ENCODE measurements at places on chromosomes 5 and 9.

DNA sequence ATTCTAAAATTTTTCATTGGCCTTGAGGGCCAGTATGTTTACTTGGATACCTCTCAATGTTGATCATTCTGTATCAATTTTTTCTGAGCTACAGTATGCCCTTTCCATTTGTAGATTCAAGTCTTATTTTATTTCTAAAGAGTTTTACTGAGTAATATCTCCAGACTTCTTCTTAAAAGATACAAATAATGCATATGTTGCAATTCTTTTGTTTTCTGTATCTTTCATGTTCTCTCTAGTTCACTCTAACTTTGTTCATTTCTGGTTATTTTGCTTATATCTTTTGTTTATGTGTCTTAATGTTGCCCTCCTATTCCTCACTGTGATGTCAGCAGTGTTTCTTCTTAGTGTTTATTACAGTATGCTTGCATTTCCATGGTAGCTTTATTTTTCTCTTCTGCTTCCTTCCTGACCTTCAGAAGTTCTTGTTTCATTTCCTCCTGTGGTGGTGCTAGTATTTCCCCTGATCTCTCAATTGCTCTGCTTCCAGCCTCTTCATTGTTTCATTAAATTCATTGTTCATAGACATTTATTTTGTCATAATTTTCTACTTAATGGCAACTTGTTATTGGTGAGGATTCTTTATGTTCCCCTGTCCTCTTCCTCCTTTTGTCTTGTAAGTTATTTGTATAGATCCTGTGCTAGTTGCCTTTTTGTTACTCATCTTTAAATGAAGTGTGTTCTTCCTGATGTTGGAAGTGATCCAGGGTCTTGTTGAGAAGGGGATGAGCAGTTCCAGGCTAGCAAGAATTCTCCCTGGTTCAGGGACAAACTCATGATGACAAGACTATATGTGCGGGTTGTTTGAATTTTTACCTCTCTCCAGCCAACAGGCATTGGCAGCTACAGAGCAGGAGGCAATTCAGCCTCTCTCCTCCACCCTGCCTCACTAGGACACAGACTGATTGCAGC lies 160.8 kb downstream of the DEPDC1B start:
- DNase-seq, result no peak

GRCh38 chr9:119332522-119332921 lies 36.7 kb downstream of the BRINP1 start:
- no peak for DNase-seq

- DNase-seq, result no peak
These were observed 112.3 kb downstream of the VCAN start for GRCh38 chr5:83583859-83584258.

DNA sequence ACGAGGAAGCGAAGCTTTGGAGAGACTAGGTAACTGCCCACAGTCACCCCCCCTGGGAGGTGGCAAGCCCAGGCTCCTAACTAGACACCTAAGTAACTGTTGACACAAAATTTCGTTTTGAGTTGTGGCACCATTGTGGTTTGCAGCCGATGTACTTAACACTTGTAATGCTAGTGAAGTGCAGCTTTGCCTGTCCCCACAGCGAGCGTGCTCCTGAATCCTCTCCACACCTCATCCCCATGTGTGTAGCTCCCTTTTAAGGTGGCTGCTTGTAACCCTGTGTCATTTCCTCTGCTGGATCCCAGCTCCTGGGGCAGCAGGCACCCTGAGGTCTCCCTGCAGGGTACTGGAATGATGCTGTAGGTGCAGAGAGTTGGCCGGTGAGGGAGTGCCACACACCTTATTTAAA lies 114.9 kb downstream of the TRIO start:
- no peak for DNase-seq

DNA sequence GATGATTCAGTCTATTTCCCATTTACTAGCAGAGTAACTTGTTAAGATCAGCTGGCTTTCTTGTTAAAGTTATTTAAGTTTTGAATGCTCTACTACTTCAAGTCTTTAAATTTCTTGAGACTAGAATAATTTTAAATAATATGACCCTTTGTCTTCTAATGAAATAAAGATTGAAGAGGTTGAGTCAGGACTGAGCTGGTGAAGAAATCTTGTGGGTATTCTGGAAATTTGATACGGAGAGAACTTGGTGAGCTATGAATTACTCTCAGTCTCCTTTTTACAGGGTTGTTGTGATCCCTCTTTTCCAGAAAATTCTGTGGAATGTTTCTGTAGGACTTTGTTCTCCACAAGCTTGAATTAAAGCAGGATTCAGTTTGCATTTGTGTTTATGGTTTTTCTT lies 29.3 kb downstream of the RNF20 start:
- DNase-seq, result no peak

- DNase-seq, result peak; percentile 7
These were observed 55.3 kb downstream of the FYB1 start for GRCh38 chr5:39164016-39164415.

DNA sequence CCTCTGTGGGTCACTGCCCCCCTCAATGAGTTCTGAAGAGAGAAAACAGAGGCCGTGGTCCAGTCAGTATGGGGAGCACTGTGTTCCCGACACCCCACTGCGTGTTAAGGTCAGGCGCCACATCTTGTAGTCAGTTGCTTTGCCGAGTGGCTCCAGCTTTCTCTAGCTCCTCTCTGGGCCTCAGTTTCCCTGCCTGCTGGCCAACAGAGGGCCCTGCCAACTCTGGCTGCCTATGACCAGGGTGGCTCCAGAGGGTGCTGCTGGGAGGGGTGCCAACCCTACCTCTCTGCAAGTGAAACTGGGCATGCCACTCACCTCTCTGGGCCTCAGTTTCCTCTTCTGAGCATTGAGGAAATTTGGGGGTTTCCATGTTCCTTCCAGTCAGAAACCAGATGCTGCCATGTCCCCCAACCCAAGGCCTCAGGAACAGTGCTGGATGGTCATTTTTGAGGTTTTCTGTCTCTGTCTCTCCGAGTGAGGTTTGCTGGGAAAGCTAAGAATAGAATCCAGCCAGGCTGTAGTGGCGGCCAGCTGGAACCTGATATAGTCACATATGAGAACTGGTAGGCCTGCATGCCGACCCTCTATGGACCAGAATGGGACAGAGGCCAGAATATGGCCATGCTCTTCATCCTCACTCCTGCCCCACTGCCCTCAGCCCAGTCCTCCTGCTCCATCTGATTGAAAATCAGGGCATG lies 132.1 kb downstream of the PHF2 start:
- no peak for DNase-seq

GRCh38 chr5:56492812-56493211 lies 259.7 kb upstream of the ANKRD55 start:
- no peak for DNase-seq

DNA sequence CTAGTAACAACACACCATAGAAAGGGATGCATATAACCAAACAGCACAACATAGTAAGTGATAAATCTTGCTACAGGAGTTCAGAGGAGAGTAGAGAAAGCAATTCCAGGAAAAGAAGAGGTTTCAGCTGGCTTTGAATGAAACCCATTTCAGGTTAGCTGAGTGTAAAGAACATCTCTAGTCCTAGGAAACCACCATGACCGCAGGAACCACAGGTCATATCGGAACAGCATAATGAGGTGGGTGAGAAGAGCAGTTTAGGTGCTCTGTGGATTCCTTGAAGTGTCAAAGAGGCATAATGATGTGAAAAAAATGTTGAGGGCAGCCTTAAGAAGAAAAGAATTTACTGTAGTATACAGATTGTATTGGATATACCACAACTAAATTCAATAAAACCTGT lies 507.5 kb downstream of the MTRR start:
- no peak for DNase-seq

GRCh38 chr9:132241840-132242620 lies 80.2 kb downstream of the NTNG2 start:
- DNase-seq, result no peak

- DNase-seq, result no peak
These were observed 59.5 kb upstream of the EQTN start for GRCh38 chr9:27356446-27356845.

DNA sequence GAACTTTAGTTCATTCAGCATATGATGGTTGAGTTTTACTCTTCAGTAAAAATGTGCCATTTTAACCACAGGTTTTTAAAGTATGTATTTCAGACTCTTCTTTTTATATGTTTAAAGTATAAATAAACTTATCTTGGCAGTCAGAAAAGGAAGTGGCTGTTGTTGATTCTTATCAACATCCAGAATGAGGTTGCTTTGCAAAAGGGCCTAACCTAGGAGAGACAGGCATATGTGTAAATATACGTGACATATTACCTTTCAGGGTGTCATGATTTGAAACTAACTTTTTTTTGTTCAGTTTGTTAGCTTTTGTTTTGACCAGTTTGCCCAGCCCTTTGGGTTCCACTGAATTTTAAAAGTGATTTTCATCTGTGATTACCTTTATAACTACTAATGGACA lies 7.4 kb downstream of the SMARCA2 start:
- no peak for DNase-seq

DNA sequence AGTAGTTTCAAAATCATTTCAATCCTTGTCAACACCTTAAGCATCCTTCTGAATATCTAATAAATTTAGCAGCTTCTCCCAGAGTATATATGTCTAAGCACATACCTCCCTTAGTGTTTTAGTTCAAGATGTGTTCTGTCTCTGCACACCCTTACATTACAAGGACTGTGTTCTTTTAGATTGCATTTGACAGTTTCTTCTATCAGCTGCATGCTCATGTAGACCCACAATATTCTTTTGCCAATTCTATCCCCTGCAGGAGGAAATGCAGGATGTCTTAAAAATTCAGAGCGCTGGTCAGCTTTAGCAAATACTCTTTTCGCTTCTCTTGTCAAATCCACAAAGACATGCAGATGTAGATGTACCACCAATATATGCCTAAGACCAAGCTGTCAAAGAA lies 145.8 kb upstream of the SLC30A5 start:
- no peak for DNase-seq

GRCh38 chr9:6090277-6091210 lies 75.1 kb upstream of the RANBP6 start:
- peak; percentile 35 for DNase-seq

GRCh38 chr9:6428940-6429889 lies 16.2 kb downstream of the UHRF2 start:
- DNase-seq, result peak; percentile 6

GRCh38 chr9:94228616-94229015 lies 30.5 kb upstream of the ZNF169 start:
- no peak for DNase-seq

GRCh38 chr5:124706051-124706450 lies 40.4 kb downstream of the ZNF608 start:
- no peak for DNase-seq

DNA sequence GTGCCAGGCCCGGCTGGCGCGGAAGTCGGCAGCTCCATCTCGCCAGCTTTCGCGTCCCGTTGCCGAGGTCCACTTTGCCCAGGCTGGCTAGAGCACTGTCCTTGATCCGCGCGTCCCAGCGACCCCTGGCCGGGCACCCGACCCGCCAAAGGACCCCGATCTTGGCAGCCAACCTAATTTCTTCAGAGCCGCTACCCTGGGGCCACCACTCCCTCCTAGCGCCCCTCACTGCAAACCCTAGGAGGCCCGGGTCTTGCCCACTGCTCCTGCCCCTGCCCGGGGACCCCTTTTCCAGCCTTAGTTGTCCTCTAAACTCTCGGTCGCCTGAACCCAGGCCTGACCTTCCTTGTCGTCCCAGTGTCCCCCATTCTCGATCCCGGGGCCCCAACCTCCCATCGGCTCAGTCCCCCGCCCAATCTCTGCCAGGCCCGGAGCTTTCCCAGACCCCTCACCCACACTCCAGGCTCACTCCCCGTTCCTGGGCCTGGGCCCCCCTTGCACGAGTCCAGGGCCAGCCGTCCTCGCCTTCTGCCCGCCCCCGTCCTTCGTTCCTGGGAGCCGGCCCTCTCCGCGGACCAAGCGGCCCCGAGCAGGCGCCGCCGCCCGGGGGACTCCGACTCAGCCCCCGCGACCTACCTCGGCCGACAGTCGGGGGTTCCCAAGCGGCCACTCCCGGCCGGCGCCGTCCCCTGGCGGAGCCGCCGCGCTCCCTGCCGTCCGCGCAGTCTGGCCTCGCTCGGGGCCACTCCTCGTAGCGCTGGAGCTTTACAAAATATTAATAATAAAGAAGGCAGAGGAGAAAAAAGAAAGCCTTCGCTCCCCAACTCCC lies 701 bp upstream of the LMX1B start:
- no peak for DNase-seq

DNA sequence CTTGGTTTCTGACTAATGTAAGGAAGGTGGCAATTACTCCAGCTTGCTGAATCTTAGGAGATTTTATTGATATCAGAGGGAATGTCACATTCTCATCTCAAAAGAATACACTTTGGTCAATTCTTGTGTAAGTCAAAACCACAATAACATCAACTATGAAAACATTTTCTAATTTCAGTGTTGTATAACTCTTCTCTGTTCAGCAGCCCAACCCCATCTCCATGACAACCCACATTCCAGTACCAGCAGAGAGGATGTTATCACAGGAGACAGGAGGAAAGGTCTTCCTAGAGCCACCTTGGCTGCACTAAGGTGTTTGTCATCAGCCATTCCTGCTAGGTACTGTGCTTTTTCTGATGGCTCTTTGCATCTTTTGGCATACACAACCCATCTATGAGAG lies 529.1 kb upstream of the BRINP1 start:
- no peak for DNase-seq

DNA sequence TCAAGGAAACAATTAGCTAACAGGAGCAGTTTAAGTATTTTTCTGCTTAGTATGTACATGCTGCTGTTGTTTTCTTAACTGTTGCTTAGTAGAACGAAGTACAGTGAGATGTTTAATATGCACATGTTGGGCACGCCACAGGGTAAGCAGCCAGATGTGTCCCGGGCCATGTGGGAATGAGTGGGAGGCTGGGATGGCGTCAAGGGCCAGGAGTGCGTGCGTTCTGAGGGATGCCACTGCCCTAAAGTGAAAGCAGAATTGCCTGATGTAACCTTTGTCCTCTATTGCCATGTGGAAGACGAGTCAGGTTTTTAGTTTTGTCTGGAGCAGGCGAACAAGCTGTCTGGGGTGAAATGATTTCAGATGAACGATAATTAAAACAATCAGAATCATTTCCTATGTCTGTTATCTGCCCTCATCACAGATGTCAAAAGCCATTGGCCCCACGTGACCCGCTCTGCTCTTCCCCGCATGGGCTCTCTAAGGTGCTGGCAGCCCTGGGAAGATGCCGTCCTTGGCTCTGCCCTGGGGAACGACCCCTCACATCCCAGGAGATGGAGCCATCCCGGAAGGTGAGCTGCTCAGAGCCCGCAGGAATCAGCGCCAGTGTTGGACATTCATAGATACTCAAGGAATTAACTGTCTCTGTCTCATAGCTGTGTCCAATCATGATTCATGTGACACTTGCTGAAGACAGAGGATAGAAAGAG lies 356.6 kb upstream of the IRX4 start:
- no peak for DNase-seq

DNA sequence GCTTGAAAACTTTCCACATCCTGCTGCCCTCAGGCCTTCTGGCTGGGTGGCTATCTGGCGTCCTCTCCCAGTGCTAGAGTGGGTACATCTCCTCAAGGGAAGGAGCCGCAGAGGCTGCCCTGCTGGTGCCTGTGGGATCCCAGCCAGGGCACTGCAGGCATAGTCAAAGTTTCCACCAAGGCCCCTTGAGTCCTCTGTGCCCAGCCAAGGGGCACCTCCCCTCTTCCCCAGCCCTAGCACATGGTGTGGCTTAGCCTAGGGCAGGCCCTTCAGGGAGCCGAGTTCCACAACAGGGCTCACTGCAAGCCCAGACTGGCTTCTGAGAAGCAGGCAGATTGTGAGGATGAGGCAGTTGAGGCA lies 103.2 kb downstream of the RGS3 start:
- no peak for DNase-seq

GRCh38 chr9:34986540-34987047 lies 3.0 kb upstream of the DNAJB5 start:
- peak; percentile 35 for DNase-seq

GRCh38 chr5:54719384-54720283 lies 202.1 kb downstream of the SNX18 start:
- DNase-seq, result peak; percentile 57

GRCh38 chr9:114344188-114344566 lies 14.5 kb downstream of the ORM2 start:
- no peak for DNase-seq

Data from kidney tubule cell (primary cell).